Ovary (tissue), 10 donors: ENCODE measurements at places on chromosomes 2 and 18. TPM values are rescaled to one million over a fixed set of nuclear protein-coding genes. Genes with fewer than 3 reads are reported as not detected.

ABCB11 gene
- 0.03 TPM for total RNA-seq

TUBA4B gene
- total RNA-seq: not detected

SPIRE1 gene
- 25.3 TPM for total RNA-seq

NT5DC4 gene
- not detected for total RNA-seq

SNORC gene
- 2.0 TPM for total RNA-seq

HOXD8 gene
- 29.7 TPM for total RNA-seq

IGFBP2 gene
- 165 TPM for total RNA-seq
